ENCODE measurements at places on chromosomes 5 and 9.
A peak's percentile ranks its signal among the peaks of the same experiment; 100 is the strongest.

DNA sequence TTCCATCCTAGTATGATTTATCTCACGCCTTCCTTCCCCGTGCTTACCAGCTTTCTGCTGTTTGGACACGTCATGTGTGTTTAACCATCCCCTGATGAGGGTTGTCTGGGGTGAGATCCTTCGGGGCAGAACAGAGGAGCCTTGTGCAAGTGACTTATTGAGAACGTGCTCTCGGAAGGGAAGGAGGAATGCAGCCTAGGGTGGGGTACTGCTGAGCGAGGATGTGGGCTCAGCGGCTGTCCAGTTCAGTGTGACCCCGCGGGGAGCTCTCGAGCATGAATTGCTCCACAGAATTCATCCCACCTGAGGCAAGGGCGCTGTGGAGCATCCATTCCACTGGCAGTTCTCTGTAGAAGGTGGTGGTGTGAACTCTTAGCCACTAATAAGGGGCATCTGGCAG lies 4.0 kb downstream of the MYOZ3 start:
- DNase-seq: no peak

- DNase-seq: no peak
These were observed 680.8 kb downstream of the CETN3 start for GRCh38 chr5:89728750-89729149.

DNA sequence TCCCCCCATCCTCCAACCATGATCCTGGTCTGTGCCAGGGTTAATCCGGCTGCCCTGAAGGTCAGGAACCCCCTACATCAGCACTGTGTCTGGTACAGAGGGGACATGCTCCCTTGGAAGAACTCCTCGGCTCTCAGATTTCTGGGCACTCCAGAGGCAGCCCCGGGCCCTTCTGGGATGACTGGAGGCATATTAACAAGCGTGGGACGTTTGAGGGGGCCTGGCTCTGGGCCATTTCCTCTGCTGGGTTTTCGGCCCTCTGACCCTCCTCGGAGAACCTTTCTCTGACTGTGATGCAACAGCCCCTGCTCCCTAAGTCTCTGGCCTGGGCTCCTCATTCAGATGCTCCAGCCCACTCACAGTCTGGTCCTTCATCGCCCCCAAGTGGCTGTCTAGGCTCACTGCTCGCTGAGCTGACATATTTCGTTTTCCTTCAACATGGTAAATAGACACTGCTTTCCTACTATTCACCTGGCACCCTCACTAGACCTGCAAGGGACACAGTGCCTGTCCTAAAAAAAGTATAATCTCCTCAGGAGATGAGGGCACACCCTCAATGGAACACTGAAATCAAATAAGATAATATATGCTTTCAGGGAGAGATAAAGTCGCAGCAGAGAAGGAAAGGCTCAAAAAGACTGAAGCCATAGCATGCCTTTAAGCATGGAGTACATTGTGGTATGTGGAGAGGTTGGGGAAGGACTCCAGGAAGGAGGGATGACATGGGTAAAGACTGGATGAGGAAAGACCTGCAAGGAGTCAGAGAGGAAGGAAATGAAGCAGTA lies 404.7 kb upstream of the TRPC7 start:
- DNase-seq: no peak

DNA sequence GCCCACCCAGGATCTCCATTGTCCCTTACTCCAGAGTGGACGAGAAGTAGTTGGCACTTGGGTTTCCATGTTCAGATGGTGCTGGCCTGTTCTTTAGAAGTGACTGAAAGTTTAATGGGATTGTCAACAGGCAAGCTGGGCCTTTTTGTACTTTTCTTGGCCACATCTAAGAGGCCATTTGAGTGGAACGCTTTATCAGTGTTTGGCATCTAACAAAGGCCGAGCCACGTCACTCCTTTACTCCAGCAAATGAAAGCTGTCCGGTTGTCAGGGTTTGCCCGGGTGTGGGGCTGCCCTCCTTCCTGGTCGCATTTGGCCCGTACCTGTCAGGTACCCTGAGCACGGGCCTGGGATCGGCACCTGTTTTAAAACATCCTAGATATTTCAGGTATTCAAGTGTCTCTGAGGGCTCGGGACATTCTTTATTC lies 71.5 kb downstream of the RCL1 start:
- no peak for DNase-seq

- no peak for DNase-seq
These were observed 40.5 kb upstream of the FAM81B start for GRCh38 chr5:95350631-95351030.

DNA sequence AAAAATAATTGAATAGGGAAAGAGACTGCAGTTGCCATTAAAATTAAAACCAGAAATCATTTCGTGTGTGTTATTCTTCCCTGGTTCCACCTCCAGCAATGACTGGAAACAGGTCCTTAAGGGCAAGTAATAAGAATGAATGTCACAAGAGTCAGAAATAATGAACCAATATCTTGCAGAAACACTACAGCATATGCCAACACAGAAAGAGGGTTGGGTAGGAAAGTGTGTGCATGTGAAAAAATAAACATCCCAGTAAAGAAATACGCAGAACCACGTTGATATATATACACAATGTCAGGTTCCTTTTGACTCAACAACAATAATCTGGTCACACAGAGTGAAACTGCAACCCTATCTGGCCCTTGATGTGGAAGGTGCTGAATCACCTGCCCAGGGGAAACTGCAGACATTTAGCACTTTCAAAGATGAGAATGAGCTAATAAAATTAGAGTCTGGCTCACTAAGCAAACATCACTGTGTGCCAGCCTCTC lies 15.0 kb downstream of the HMHB1 start:
- no peak for DNase-seq

- DNase-seq: peak; percentile 55
These were observed 14.3 kb downstream of the MCCC2 start for GRCh38 chr5:71601222-71602026.

GRCh38 chr5:172509405-172509781 lies 55.1 kb upstream of the SH3PXD2B start:
- no peak for DNase-seq

DNA sequence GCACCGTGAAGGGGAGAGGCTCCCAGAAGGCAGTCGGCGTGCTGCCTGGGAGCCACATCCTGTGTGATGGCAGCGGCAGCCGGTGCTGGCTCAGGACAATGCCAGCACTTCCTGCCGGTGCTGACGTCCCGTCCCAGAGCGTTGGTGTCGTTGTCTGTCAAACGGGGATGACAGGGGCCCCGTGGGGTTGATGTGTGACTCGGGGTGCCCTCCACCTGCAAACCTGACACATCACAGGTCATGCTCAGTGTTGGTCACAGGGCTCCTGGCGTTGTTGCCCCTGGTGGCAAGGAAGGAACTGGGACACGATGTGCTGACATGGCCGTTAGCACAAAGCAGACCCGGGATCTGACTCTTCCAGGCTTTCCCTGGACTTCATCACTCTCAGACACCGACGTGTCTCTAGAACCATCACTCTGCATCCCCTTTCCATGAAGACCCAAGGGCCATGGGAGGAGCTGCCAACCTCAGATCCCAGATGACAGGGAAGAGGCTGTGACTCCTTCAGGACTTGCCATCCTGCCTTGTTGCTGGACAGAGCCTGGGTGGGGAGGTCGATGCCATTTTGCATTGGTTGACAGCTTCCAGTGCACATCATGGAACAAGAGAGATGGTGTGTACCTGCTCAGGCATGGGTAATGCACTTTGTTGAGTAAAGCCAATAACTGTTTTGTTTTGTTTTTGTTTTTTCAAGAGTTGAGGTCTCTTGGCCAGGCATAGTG lies 21.5 kb downstream of the PLPP7 start:
- DNase-seq: peak; percentile 51

DNA sequence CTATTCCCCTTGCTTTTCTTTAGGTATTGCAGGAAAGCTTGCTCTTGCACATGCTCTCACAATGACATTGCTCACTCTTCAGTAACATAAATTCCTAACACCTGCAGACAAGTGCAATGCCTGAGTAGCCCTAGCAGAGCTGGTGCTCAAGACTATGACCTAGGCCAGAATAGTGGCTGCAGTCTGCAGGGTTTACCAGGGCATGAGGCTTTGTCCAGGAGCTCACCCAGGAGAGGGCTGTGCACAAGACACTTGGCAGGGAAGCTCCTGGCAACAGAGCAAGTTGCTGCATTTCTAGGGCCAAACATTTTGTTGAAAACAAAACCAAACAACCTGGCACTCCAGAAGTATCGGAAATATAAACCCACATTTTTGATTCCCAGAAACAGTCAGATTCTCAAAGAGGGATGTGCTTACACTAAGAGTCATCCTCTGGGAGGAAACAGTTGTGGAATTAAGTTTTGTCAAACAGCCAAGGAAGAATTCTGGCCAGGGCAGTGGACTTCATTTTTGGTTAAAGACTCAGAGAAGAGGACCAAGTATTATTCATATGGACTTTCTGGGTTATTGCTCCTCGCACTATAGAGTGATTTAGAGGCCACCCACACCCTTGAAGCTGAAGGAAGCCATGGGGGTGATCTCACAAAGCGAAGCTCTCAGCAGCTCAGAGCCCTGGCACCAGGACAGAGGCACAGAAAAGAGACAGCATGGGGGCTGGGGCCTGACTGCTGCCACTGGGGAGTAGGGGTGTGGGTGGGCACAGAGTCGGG lies 44.9 kb downstream of the MACROH2A1 start:
- DNase-seq: no peak

GRCh38 chr9:13141629-13142028 lies 137.9 kb downstream of the MPDZ start:
- DNase-seq: no peak

DNA sequence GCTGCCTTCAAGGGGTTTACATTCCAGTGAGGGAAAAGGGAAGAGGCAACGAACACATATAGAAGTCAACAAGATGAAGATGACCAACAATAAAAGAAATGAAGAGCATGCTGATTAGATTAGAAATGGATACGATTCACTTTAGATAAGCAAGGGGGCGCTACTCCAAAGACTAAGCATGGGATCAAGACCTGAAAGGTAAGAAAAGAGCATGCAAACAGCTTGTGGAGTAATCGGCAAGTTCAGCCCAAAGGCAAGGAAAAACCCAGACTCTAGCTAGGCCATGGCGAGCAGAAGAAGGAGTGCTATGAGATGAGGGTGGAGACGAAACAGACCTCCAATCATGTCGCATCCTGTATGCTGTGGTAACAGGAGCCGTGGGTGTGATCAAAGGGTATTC lies 124.4 kb downstream of the FANCC start:
- no peak for DNase-seq

GRCh38 chr5:77936365-77936693 lies 160.2 kb upstream of the TBCA start:
- DNase-seq: no peak

GRCh38 chr5:83376461-83376860 lies 95.1 kb upstream of the VCAN start:
- no peak for DNase-seq

GRCh38 chr5:41763081-41763480 lies 107.1 kb downstream of the OXCT1 start:
- no peak for DNase-seq

DNA sequence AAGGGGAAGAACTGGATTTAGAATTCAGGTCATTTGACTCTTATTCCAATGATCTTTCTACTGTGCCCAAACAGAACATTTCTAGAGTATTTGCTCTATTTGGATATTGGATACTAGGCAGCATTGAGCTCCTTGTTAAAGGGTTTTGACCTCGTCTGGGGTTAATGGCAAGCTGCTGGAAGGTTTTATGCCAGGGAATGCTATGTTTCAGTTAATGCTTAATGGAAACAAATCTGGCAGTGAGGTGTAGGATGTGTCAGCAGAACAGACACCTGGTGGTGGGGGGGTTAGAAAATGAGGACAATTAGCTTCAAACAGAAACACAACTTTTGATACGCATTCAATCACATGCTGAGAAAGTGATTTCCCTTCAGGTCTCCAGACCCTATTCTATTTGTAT lies 51.5 kb downstream of the AGXT2 start:
- DNase-seq: no peak

All from activated CD4-positive, alpha-beta T cell treated with anti-CD3 and anti-CD28 coated beads, Interleukin-2, amount 50 U/mL, for 1 hour (primary cell).